ENCODE measurements at places on chromosomes 7 and 10.

DNA sequence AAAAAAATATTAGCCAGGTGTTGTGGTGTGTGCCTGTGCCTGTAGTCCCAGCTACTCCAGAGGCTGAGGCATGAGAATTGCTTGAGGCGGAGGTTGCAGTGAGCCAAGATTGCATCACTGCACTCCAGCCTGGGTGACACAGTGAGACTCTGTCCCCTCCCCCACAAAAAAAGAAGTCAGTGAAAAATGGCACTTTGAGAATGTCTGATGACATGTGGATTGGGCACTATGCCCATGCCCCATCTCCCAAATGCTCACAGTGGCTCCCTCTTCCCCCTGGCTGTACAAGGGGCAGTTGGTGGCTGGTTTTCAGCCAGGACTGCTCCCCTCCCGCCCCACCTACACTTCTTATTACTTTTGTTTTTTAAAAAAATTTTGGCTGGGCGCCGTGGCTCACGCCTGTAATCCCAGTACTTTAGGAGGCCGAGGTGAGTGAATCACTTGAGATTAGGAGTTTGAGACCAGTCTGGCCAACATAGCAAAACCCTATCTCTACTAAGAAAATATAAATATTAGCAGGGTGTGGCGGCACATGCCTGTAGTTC, 26.1 kb downstream of the IL15RA start:
- DNase-seq, result no peak

DNA sequence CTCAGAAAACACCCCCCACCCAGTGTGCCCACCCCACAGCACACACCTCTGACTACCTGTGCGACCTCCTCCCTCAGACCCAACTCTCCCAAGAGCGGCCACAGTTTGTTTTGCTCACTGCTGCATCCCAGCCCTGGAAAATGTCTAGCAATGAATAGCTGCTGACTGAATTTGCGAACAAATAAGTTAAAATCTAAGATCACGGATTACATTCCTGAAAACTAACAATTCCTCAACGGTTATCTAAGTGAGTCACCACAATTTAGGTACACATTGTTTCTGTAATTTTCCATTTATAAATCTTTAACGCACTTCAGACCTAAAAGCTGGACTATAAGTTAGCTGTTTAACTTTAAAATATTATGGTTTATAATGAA, 235.2 kb downstream of the ZMYND11 start:
- DNase-seq, result no peak

- DNase-seq, result peak; percentile 85
Measured at GRCh38 chr10:74150204-74150989, at the start of gene AP3M1. AP3M1 (minus strand) TSS chr10:74150828; CDS start chr10:74138379, 12,449 bp downstream.

GRCh38 chr7:140568021-140568813, 72.4 kb downstream of the DENND2A start:
- DNase-seq, result no peak

Data from stimulated activated CD4-positive, alpha-beta T cell treated with anti-CD3 and anti-CD28 coated beads, Interleukin-4, amount 100 ng/mL, for 24 hours (primary cell).